ENCODE measurements at places on chromosomes 5 and 9.

GRCh38 chr5:10685115-10685521 is 75.9 kb downstream of the DAP start:
- no peak for DNase-seq

DNA sequence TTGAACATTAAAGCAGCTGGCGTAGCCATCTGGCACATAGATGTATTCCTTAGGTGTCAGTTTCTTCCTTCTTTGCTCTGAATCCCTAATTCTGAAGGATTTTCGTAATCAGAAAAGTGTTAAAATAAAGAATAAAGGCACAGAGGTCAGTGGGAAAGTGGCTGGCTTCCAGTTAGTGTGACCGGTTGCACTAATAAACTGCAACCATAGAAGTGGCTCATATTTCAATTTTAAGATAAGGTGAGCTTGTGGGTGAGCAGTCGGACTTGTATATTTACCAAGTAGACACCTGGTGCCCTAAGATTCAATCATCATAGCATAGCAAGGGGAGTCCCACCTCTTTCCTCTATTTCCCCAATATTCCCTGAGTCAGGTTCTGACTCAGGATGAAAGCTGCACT is 459.6 kb downstream of the ACTL7B start:
- DNase-seq = no peak

GRCh38 chr5:8919096-8919495 is 626.8 kb downstream of the SEMA5A start:
- no peak for DNase-seq

- DNase-seq = no peak
Measured at GRCh38 chr9:115378758-115379157, 260.8 kb upstream of the TNC start.

GRCh38 chr9:129714511-129715061 is 38.3 kb downstream of the PTGES start:
- DNase-seq = peak; percentile 68

DNA sequence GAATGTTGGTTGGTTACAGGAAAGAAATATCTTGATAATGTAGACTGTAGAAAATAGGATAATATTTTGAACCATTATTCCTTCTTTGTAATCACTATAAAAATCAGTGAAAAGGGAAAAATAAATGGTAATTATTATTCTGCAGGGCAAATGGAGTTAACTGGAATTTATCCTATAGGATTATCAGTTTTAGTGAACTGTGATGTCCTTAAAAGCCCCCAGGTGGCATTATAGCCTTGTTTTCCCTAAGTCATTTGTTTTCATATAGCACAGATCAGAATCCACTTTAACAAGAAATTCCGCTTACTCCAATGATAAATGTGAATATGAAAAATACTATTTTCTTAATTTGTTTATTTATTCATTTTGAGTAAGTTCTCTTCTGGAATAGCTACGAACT is 26.2 kb upstream of the WDR41 start:
- peak; percentile 21 for DNase-seq

GRCh38 chr5:68289498-68289897 is 73.9 kb downstream of the PIK3R1 start:
- no peak for DNase-seq

DNA sequence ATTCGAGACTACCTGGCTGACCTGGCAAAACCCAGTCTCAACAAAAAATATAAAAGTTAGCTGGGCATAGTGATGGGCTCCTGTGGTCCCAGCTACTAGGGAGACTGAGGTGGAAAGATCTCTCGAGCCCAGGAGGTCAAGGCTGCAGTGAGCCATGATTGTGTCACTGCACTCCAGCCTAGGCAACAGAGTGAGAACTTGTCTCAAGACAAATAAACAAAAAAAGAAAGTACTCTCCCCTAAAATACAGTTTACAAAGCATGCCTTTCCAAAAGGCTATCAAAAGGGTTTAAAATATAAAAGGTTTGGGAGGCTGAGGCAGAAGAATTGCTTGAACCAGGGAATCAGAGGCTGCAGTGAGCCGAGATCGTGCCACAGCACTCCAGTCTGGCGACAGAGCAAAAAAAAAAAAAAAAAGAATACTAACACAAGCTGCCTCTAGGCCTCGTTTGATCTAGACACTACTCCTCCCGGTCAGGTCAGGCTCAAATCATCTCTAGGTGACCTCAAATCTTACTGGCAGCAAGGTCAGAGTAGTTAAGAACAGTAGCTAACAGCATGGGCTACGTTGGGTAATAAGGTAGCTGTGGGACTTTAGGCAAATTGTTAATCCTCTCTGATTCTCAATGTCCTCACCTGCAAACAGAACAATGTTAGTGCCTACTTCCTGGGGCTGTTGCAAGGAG is 9.3 kb downstream of the NAIF1 start:
- DNase-seq = no peak

GRCh38 chr9:113542006-113542405 is 78.5 kb downstream of the RGS3 start:
- DNase-seq = no peak

DNA sequence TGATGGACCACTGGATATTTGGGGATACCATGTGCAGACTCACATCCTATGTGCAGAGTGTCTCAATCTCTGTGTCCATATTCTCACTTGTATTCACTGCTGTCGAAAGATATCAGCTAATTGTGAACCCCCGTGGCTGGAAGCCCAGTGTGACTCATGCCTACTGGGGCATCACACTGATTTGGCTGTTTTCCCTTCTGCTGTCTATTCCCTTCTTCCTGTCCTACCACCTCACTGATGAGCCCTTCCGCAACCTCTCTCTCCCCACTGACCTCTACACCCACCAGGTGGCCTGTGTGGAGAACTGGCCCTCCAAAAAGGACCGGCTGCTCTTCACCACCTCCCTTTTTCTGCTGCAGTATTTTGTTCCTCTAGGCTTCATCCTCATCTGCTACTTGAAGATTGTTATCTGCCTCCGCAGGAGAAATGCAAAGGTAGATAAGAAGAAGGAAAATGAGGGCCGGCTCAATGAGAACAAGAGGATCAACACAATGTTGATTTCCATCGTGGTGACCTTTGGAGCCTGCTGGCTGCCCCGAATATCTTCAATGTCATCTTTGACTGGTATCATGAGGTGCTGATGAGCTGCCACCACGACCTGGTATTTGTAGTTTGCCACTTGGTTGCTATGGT is 54.5 kb upstream of the HNRNPA0 start:
- DNase-seq = peak; percentile 21

- no peak for DNase-seq
Measured at GRCh38 chr5:11357928-11358327, 546.3 kb downstream of the CTNND2 start.

GRCh38 chr5:150350524-150351344 is 6.8 kb upstream of the TCOF1 start:
- DNase-seq = peak; percentile 81

GRCh38 chr5:74579215-74579614 is 61.3 kb downstream of the ENC1 start:
- no peak for DNase-seq

- DNase-seq = peak; percentile 71
Measured at GRCh38 chr9:13110766-13111417, 168.6 kb downstream of the MPDZ start.

DNA sequence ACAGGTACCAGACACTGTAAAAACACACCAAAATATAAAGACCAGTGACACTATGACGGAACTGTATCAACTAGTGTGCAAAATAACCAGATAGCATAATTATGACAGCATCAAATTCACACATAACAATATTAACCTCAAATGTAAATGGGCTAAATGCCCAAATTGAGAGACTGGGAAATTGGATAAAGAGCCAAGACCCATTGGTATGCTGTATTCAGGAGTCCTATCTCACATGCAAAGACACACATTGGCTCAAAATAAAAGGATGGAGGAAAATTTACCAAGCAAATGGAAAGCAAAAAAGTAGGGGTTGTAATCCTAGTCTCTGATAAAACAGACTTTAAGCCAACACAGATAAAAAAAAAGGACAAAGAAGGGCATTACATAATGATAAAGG is 416.3 kb upstream of the ZNF608 start:
- DNase-seq = no peak

- DNase-seq = no peak
Measured at GRCh38 chr5:108144332-108144731, 237.6 kb downstream of the FBXL17 start.

- DNase-seq = peak; percentile 60
Measured at GRCh38 chr9:119026120-119026519, 343.1 kb downstream of the BRINP1 start.

DNA sequence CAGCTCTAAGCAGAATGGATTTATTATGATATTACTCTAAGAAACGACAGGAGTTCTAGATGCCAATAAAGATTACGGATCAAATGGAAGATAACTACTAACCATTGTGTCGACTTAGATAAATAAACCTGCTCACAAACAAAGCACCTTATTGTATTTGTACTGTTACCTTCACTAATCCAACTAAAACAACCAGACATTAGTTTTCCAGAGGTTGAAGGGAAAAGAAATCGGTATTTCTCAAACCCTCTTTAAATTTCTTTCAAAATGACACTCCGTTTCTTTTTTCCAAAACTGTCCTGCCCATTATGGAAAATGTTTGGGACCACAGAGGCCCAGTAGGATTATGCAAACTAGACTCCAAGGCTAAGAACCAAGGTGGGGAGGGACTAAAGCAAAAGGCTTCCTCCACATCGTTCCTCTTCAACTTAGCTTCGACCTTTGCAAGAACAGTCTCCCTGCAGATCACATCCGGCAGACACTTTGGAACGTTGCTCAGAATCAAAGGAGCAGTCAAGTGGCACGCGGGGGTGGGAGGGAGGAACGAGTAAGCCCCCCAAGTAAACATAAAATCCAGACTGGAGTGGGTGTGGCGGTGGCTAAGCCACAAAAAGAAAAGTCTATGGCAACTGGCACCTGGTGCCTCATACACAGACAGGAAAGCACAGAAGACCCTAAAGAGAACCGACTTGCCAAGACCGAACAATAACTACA is 2.7 kb downstream of the MLLT3 start:
- no peak for DNase-seq

GRCh38 chr5:106408570-106408969 is 1262.2 kb downstream of the EFNA5 start:
- no peak for DNase-seq

- DNase-seq = peak; percentile 79
Measured at GRCh38 chr9:131667576-131667975, 72.3 kb downstream of the RAPGEF1 start.

DNA sequence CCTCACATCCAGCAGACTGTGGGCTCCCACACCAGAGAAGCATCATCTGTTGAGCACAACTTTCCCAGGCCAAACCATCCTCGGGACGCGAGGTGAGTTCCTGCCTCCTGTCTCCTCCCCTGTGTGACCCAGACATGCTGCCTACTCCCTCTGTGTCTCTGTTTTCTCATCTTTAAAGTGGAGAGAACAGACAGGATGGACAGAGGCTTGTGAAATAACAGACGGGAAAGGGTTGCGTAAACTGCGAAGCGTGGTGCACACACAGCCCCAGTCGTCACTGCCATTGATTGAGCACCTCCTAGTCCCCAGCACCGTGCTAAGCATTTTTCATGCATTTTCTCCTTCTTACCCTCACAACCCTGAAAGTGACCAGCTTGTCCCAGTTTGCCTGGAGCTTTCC is 52.1 kb upstream of the LMX1B start:
- DNase-seq = no peak

DNA sequence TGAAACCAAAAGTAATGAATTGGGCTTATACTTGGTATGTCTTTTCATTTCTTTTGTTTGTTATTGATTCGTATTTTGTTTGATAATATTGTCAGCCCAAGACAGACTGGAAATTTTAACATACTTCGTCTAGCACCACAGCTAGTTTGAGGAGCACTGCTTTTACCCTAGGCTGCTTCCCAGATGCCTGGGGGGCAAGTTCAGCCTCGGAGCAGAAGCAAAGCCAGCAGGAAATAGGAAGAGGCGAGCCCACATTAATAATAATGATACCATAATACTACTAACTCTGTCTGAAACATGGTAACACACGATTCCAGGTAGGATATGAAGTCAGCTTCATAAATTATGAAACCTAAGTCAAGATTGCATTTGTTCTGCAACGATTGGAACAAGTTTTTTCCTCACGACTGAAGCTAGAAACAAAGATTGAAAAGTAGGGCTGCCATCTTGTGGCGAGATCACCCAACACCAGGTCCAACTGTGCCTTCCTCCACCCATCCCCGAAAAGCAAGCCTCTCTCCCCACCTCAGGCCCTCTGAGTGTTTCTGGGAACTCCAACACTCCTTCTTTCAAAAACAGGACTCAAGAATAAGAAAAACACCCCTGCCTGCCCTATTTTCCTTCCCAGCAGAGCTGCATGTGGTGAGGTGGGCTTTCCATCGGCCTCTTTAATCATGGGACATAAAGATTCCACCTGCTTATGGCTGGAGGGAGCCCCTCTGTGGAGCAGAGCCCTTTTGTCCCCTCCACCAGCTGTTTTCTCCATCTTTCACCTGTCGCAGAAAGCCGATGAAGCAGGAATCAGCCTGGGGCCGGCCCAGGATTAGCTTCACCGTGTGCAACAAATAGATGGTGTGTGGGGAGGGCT is 236.4 kb downstream of the CAAP1 start:
- DNase-seq = peak; percentile 18

GRCh38 chr9:128340691-128341434 is 536 bp downstream of the SLC27A4 start:
- no peak for DNase-seq

DNA sequence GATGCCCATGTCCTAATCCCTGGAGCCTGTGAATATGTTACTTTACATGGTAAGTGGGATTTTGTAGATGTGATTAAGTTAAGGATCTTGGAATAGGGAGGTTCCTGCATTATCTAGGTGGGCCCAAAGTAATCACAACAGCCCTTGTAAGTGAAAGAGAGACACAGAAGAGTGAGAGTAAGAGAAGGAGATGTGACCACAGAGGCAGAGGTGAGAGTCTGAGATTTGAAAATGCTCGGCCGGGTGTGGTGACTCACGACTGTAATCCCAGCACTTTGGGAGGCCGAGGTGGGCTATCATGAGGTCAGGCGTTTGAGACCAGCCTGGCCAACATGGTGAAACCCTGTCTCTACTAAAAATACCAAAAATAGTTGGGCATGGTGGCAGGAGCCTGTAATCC is 2.6 kb upstream of the HINT1 start:
- no peak for DNase-seq

- no peak for DNase-seq
Measured at GRCh38 chr9:526904-527591, 312.4 kb downstream of the DOCK8 start.

GRCh38 chr9:2155966-2156365 is 140.8 kb downstream of the SMARCA2 start:
- no peak for DNase-seq

- no peak for DNase-seq
Measured at GRCh38 chr5:135448071-135448739, 1.1 kb upstream of the DCANP1 start.

DNA sequence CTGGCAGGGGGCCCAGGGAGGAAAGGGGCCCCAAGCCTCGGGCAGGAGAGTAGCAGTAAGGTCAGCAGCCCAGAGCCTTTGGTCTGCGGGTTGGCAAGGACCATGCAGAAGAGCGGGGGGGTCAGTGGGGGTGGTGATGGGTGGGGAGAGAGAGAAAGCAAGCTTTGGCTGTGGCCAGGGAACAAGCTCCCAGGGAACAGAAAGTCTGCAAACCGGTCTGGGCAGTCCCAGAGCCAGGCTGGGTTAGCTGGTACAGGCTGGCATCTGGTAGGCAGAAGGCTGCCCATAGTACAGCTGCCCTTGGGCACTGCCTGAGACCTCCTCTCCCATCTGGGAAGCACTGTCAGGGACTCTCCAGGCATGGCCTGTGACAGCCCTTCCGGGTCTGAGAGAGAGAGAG is 10.5 kb upstream of the EPB41L4B start:
- peak; percentile 38 for DNase-seq

- DNase-seq = no peak
Measured at GRCh38 chr5:179852993-179853547, 5.5 kb downstream of the MRNIP start.

GRCh38 chr5:111997308-111997707 is 240.3 kb upstream of the NREP start:
- peak; percentile 97 for DNase-seq
